ENCODE measurements at places on chromosomes 5 and 9.
A peak's percentile ranks its signal among the peaks of the same experiment; 100 is the strongest.

DNA sequence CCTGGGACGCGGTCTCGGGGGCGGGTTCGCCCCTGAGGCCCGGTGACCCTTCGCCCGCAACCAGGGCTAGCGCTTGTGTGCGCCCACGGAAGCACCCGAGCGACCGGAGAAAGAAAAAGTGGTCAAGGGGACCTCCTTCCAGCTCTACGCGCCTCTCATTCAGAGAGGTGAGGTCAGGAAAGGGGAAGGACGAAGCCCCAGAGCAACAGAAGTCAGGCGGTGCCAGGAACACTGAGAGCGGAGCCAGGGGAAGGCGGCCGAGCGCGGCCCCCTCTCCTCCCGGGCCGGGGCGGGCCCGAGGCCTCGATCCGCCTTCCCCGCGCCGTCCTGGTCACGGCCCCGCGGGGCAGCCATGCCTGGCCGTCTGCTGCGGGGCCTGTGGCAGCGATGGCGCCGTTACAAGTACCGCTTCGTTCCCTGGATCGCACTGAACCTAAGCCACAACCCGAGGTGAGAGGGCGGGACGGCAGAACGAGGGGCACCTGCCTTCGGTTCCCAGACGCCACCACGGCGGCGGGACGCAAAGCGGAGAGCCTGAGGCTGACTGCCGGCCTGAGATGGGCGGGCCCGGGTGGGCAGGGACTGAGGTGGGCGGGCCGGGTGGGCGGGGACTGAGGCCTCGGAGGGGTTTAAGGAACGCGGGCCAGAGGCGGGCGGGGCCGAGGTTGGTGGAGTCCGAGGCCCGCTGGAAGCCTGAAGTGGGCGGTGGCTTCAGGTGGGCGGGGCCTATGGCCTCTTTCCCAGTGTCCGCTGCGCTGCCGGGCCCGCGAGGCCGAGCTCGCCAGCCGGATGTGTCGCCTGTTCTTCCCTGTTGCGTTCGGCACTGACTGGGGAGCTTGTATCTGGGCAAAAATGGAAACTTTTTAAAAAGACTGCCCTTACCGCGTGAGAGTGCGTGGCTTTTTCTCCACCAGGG is at the start of gene SETD9:
Gene SETD9 (plus strand): TSS at position 303 of the 916 bp plus-strand sequence. CDS start 50 bp downstream, at position 353.
- peak; percentile 75 for DNase-seq

- no peak for DNase-seq
These were observed 23.1 kb downstream of the IRF1 start for GRCh38 chr5:132467287-132467984.

- DNase-seq = no peak
These were observed 54.0 kb downstream of the PCA3 start for GRCh38 chr9:76818271-76818670.

DNA sequence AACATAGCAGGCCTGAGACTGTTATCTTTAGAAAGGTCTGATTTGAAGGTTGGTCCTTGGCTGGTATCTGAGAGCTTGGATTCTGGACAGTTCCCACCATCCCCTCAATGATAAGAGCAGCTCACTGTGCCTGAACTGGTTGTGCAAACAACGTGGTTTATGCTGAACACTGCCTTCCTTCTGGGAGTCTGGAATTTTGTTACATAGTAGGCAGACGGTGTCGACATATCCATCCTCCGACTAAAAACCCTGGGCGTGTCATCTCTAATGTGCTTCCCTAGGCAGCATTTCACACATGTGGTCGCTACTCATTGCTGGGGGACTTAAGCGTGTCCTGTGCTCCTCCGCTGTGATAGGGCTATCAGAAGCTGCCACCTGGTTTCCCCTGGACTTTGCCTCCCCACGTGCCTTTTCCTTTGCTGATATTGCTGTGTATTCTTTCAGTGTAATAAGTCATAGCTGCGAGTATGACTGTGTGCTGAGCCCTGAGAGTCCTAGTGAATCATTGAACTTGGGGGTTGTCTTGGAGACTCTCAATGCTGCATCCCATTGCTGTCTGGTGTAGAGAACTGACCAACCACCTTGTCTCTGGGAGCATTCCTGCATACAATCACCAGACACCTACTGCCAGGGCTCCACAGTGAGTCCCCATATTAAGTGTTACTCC is 119.1 kb upstream of the TBC1D2 start:
- DNase-seq = no peak

- DNase-seq = peak; percentile 61
These were observed 722 bp downstream of the SLC22A4 start for GRCh38 chr5:132294728-132295504.

DNA sequence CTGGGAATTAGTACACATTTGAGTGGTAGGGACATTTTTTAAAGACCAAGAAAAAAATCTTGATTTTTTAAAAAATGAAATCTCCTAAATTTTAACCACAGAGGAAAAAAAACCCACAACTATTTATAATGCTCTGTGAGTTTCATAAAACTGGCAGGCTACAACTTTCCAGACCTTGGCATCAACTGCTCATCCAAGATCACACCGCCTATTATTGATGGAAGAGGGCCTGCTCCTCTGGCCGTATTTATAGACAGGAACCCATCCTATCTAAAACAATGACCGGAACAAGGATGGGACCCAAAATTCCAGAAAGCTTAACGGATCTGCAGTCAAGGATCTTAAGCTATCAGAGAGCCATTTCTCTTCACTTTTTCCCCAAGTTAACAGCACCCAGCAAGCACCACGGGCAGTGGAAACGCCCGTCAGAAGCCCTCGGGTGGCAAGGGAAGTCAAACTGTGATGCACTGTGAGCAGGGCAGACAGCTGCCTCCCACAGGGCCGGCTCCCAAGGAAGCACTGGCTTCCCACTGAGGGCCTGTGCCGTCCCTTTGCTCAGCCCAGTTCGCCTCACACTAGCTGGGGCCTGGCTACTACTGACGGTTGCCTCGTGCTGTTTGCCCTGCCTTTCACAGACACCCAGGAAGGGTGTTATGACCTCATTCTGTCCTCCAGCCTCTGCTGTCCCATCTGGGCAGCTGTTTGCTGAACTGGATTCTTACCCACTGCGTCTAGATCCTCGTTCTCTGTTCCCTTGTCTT is 62.8 kb downstream of the CDC14B start:
- DNase-seq = no peak

DNA sequence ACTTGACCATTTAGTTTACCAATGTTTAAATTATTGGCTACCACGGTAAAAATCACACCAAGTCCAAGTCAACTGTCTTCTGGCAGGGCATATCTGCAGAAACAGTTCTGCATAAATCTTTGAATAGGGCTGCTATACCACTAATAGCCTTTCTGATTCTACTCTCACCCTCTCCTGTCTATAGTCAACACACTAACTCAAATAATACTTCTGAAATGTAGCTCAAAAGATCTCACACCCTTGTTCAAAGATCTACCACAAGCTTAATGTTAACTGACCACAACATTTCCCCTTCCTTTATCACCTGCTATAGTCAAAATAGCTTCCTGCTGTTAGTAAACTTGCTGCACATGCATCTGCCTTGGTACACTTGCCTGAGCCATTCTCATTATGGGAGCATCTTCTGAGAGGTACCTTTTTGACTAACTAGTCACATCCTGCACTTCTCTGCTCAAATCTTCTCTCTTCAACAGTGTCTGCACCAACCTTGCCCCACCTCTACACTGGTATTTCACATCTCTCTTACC is 319.4 kb downstream of the CDH10 start:
- DNase-seq = no peak

DNA sequence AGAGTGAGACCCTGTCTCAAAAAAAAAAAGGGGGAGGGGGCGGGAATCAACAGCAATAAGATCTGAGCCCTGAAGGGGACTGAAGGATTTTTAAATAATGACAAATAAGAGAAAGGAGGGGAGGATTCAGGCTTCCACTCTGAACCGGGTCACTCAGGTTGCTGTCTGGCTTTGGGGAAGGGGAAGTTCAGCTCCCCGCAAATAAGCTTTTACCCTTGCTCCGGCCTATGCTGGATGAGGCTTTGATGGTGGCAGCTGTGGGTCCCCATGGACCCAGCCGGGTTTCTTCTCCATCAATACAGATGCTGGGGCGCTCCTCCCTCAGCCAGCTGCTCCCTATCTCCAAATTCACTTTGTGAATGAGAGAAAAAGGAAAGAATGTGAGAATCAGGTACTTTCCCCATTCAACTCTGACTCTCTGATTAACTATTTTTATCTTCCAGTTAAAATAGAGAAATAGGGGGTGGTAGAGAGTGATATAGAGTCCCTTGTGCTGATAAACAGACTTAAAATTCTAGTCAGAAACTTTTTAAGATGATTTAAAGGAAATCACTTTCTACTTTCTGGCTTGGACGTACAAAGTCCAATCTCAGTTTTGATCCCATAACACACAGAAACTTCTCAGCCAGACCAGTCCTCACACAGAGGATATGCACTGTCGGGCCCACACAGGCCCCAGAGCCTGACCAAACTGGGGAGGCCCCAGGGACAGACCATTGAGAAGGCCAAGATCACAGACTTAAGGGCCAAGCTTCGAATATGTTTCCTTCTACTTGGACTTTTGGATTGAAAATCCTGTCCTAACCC is 39.6 kb downstream of the C5orf15 start:
- no peak for DNase-seq

DNA sequence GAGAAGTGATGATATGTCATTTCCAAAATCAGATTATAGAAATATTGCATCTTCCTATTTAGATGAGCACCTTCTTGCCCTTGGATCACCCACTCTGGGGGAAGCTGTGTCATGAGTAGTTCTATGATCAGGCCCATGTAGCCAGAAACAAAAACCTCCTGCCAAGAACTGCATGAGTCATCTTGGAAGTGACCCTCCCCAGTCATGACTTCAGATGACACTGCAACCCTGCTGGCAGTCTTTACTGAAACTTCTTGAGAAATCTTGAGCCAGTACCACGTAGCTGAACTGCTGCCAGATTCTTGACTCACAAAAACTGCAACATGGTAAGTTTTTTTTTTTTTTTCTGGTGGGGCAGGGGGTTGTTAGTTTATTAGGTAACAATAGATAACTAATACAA is 439.6 kb upstream of the PTGER4 start:
- DNase-seq = no peak

- DNase-seq = no peak
These were observed 66.0 kb downstream of the FOXB2 start for GRCh38 chr9:77085416-77085815.

GRCh38 chr9:111961009-111961408 is 64.4 kb downstream of the UGCG start:
- DNase-seq = no peak

DNA sequence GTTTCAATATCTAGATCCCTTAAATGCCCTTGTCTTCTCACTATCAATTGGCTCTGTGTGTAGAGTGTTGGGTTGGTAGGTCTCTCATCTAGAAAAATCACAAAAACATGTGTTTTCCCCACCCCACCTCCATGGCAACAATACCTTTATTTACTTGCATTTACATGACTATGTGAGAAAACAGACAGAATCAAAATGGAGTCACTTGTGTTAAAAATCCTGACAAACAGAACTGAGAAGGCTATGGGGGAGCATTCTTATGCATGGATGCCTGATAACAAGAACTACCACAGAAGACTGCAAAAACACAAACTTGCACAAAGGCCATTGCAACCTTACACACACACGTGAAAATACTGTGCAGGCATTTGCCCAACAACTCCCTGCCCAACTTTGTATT is 1352.9 kb upstream of the CDH9 start:
- no peak for DNase-seq

DNA sequence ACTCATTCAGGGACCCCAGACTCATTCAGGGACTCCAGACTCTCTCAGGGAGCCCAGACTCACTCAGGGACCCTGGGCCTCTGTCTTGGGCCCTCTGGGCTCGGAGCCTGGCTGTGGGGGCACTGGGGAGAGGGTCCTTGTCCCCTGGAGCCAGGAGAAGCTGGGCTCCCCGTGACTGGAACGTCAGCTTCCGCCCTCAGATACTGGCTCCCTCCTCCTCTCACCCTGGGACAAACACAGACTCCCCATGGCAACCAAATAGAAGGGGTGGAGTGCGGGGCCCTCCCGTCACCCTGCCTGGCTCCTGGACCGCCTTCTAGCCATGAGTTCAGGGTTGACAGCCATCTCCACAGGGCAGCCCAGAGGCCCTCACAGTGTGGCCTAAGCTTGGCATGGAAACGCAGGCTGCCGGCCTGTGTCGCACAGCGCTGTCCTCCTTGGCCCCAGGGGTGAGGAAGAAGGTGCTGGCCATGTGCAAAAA is 27.6 kb downstream of the ZDHHC11B start:
- peak; percentile 39 for DNase-seq

DNA sequence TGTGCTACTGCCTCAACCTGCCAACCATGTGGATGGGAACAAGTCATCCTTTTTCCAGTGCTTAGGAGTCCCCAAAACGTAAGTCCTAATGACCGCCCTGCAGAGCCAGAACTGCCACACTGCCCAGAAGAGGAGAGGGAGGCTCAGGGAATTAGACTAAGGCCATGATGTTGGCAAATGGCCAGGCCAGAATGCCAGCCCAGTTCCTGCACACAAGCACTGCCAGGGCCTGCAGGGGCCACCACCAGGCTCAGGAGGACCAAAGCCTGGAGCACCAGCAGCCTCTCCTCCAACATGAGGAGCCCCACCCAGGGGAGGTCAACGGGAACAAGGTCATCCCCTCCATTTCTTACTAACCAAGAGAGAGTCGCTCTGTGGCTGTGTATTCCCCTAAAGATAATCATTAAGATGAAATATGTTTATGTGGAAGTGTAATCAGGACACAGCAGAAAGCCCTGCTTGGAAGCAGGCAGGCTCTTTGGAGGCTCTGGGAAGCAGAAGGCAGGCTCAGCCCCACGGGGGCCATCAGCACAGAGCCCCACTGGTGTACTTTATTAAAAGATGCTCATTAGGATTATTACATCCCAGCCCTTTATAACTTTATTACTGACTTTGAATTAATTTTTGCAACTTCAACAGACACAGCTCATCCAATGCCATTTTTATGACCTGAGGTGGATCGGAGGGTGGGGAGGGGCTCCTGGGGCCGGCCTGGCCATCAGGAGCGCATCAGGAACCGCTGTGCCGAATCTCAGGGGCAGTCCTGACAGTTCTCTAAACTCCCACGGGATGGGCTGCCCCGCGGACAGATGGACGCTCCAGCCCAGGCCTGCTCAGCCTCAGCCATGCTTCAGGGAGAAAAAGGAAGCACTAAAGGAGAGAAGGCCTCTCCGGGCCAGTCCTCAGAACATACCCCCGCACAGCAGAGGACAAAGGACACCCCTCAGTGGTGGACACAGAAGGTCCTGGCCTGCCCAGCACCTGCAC is 127.0 kb downstream of the ADAMTS2 start:
- no peak for DNase-seq

- no peak for DNase-seq
These were observed 12.5 kb upstream of the MAMDC2 start for GRCh38 chr9:70031141-70031545.

GRCh38 chr9:83339435-83339834 is 198.8 kb downstream of the FRMD3 start:
- no peak for DNase-seq

DNA sequence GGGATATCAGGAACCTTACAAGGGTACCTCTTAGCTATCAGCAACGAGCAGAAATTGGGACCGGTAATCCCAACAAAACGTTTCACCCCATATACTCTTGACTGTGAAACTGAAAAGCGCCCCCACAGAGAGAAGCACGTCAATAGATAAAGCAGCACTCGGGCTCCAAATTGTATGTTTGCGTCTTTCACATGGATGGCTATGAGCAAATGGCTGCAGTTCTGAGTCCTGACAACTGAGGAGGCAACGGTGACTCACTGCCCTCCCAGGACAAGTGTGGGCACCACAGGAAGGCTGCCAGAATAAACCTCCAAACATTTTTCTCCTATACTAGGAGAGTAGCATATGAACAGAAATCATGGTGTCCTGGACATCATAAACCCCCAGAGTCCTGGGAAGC is 36.6 kb downstream of the SEMA4D start:
- DNase-seq = no peak
